ENCODE measurements at places on chromosomes 12 and 14.

- no peak for DNase-seq
Measured at GRCh38 chr12:98893675-98894411, 248.8 kb downstream of the APAF1 start.

DNA sequence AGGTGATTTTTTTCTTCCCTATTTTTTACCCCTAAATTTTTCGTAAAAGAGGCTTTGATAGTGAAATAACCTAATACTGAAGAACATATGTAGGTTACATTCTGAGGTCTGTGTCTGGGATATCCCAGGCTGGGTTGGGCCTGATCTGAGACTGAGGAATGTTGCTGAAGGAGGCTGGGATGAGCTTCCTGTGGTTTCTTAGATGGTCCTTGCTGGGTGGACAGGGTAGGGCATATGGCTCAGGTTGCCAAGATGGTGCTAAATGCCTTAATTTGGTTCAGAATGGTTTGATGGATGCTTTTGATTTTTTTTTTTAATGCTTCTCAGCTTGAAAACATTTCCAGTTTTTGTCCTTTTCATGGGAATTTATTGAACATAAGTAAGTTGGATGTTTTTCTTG is 124.6 kb upstream of the PMCH start:
- no peak for DNase-seq

GRCh38 chr14:103315941-103316340 is 18.1 kb upstream of the EIF5 start:
- DNase-seq = no peak

GRCh38 chr12:53950437-53950773 is 4.3 kb upstream of the HOXC12 start:
- no peak for DNase-seq

GRCh38 chr14:90601563-90601962 is 204.7 kb downstream of the CALM1 start:
- no peak for DNase-seq

- no peak for DNase-seq
Measured at GRCh38 chr12:49777800-49778748, 36.7 kb downstream of the TMBIM6 start.

DNA sequence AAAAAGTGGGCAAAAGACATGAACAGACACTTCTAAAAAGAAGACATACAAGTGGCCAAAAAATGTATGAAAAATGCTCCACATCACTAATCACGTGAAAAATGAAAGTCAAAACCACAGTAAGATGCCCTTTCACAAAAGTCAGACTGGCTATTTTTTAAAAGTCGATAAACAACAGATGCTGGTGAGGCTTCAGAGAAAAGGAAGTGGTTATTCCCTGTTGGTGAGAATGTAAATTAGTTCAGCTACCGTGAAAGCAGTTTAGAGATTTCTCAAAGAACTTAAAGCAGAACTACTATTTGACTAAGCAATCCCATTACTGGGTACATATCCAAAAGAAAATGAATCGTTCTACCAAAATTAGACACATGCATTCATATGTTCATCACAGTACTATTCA is 237.0 kb downstream of the KIF21A start:
- no peak for DNase-seq

GRCh38 chr12:54442961-54443360 is 23.9 kb upstream of the ITGA5 start:
- no peak for DNase-seq

- DNase-seq = no peak
Measured at GRCh38 chr14:97850466-97850865, 1053.3 kb downstream of the VRK1 start.

GRCh38 chr12:54032627-54033100 is at the start of gene HOXC5:
TSS of gene HOXC5 (plus strand) at chr12:54033050. CDS start at chr12:54033123, 73 bp downstream.
- no peak for DNase-seq

DNA sequence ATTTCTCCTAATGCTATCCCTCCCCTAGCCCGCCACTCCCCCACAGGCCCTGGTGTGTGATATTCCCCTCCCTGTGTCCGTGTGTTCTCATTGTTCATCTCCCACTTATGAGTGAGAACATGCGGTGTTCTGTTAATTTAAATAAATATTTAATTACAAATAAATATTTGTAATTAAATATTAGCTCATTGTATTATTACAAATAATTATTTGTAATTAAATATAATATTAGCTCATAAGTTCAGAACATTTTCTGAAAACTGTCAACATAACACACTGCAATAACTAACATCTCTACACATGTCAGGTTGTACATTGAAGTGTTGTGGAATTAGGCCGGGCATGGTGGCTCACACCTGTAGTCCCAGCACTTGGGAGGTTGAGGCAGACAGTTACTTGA is 5.4 kb downstream of the RAB3IP start:
- no peak for DNase-seq

GRCh38 chr12:59317598-59317997 is 278.2 kb upstream of the SLC16A7 start:
- no peak for DNase-seq

- DNase-seq = no peak
Measured at GRCh38 chr12:84502907-84503787, 409.5 kb downstream of the SLC6A15 start.

DNA sequence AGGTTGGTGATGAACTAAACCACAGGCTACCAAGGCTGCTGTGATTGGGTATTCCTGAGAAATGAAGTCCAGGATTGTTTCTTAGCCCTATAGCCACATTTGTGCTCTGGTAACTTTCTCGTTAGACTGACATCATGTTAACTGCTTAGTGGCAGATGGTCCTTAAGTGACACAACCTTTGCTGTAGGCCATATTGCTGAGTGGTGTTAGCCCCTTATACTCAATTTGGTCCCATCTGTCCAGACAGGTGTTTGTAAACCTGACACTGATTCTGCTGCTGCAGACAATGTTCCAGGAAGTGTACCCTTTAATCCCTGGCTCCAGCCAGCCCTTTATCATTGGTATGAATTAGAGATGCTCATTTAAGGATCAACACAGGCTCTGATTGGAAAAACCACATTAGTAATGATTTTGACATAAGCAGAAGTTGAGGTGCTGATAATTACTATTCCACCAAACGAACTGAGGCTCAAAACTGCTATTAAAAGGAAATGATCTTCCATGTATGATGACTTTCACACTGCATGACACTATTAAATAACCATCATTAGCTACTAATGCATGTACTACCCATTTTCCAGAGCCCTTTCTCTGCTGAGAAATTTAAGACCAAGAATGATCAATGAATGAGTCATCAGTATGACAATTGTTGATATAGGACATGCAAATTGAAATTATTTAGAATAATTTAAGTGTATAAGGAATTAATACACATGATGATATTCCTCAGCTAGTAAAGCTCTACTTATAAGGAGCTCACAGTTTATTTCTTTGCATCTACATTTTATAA is 3.6 kb upstream of the SSTR1 start:
- DNase-seq = peak; percentile 70

DNA sequence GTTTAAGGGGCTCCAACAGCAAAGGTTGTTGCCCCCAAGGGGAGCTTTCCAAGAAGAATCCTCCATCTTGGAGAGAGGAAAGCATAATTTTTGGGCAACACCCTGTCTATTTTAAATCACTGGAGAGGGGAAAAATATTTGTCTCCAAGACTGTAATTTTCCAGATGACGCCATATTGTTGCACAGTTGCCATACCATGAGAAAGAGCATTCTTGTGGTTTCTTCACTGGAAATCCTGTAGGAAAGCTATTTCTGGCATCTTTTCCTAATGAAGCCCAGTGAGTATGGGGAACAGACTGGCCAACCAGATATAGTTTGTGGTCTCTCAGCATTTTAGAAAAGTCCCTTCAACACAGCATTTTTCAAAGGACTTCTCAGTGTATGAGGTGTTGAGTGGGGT is 88.1 kb upstream of the MANSC4 start:
- DNase-seq = no peak

DNA sequence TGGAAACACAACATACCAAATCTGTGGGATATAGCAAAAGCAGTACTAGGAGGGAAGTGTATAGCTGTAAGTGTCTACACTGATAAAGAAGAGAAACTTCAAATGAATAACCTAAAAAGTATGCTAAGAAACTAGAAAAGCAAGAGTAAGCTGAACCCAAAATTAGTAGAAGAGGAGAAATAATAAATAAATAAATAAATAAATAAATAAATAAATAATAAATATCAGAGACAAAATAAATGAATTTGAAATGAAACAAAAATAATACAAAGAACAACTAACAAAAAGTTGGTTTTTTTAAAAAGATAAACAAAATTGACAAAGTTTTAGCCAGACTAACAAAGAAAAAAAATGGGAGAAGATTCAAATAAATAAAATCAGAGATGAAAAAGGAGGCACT is 72.7 kb upstream of the TSPAN8 start:
- DNase-seq = no peak

- peak; percentile 82 for DNase-seq
Measured at GRCh38 chr12:113135178-113136127, at the start of gene RASAL1. TSS of gene RASAL1 (minus strand) at chr12:113135761. CDS start at chr12:113135462, 299 bp downstream.

DNA sequence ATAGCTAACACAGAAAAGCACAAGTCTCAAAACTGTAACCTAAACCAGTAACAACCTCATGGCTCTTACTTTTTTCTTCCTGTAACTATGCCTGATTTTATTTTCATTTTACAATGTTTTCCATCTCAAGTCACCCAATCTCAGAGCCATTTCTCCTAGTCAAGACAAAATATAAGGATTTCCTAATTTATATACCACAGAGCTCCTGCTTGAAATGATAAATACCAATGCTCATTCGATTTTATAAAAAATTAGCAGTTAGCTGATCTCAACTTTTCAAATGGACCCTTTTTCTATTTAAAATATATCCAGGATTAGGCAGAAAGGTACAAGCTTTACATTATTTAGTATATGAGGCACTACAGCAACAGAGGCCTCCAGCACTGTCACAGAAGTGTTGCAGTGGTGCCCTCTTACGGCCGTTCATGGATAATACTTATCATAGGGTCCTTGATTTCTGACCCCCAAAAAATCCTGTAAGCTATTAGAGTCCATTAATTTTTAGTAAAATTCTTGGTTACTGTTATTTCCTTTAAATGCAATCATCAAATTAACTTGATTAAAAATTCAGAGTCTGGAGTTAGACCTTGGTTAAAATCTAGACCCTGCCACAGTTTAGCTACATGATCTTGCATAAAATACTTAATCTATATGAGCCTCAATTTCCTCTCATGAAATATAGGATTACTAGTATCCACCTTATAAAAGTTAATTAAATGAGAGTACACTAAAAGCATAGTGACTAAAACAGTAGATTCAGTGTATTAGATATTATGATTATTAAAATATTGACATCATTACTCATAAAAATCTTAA is 68.3 kb downstream of the SEC23A start:
- DNase-seq = no peak

DNA sequence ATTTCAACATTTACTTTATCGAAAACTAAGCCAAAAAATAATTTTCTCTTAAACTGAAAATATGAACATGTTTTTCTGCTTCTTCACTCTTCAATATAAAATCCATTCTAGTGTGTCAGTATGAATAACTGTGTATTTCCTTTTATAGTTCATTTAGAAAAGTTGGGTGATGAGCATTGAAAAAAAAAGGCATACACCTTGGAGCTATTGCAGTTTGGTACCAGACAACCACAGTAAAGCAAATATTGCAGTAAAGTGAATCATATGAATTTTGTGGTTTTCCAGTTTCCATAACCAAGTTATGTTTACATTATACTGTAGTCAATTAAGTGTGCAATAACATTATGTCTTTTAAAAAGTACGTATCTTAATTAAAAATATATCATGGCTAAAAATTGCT is 195.0 kb upstream of the FOXG1 start:
- DNase-seq = no peak

DNA sequence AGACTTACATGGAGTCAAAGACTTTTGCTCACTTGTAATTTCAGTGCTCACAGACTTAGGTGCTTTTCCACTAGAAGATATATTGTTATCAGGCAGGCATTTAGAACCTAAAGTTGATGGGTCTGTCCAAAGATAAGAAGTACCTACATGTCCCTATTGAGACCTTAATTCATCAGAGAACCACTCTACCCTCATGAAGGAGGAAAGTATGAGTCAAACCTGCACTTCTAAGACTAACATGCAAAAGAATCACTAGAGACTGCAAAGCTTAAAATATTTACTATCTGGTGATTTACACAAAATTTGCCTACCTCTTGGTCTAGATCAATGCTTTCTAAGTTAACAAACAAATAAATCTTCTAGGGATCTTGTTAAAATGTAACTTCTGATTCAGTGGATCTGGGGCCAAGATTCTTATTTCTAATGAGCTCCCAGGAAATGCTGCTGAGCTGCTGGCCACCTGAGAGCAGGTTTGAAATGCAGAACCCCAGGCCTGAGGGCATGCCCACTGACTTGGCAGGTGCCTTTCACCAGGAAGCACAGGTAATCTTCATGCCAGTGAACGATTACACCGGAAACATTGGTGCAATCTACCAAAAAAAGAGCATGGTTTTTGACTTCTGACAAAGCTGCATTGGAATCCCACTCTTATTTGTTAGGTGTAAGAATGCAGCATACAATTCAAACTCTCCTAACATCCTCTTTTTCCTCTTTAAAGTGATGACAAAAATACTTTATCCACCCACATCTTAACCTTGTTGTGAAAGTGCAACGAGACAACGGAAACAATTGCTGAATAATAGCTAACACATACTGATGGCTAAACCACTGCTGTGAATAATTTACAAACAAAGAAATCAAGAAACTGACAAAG is 214.2 kb downstream of the ADAMTS20 start:
- DNase-seq = no peak

DNA sequence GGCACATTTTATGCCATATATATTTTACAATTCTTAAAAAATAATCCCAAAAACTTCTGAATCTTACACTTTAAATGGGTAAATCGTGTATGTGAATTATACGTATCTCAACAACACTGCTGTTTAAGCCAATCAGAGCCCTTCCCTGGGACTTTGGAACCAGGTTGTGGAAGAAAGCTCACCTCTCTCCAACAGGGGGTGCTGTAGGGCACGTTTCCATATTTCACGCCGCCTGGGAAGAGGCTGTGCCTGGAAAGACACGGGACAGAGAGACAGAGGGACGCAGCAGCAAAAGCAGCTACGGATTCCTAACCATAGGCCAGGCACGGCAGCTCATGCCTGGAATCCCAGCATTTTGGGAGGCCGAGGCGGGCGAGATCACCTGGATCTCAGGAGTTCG is 29.4 kb upstream of the FBRSL1 start:
- no peak for DNase-seq

DNA sequence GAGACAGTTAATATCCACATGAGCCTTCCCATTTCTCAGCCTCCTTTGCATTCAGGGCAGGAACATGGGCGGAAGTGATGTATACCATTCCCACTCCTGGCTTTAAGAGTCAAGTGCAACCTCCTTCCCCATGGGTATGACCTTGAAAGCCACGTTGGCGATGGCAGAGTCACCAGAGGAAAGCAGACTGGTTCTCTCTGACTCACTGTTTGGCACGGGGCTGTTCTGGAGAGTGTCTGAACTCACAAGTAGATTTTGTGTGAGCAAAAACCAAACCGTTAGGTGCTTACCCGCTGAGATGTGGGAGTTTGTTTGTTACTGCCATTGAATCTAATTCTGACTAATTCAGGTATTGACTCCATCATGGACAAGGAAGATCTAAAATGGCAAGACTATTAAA is 36.7 kb upstream of the PZP start:
- no peak for DNase-seq

GRCh38 chr14:77144412-77145115 is 3.0 kb upstream of the ZDHHC22 start:
- no peak for DNase-seq

- DNase-seq = no peak
Measured at GRCh38 chr12:16636435-16637055, 30.6 kb upstream of the LMO3 start.

All from DMS153 (cell line).